ENCODE measurements at places on chromosomes 1 and 21.

DNA sequence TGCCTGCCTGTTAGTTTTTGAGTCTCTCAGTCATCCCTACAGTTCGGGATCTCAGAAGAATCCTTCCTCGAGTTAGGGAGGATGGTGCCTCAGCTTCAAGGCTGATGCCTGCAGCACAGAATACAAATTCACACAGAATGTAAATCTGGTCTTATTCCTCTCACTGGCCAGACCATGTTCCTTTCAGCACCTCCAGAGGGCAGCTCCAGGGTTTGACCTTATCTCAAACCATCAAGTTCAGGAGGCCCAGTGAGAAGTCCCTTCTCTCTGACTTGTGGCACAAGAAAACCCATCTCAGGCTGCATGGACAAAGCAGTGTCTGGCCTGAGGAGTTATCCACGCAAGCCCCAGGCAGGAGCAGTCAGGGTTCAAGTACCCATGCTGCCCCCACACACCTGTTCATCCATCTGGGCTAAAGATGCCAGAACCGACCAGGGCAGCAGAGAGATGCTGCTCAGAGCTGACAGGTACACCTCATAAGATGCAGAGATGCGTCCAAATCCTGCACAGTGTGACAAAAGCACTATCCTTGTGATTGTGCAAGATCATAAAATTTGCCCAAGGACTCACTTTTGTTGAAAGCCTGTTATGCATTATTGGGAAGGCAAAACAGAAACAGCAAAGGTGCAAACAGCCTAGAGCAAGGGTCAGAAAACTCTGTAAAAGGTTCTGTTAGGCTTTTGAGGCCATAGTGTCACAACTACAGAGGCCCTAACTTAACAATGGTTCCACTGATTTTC lies 49.8 kb downstream of the BCAR3 start:
- no peak for DNase-seq

GRCh38 chr1:25614501-25615171 lies 2.0 kb upstream of the MAN1C1 start:
- DNase-seq = no peak

DNA sequence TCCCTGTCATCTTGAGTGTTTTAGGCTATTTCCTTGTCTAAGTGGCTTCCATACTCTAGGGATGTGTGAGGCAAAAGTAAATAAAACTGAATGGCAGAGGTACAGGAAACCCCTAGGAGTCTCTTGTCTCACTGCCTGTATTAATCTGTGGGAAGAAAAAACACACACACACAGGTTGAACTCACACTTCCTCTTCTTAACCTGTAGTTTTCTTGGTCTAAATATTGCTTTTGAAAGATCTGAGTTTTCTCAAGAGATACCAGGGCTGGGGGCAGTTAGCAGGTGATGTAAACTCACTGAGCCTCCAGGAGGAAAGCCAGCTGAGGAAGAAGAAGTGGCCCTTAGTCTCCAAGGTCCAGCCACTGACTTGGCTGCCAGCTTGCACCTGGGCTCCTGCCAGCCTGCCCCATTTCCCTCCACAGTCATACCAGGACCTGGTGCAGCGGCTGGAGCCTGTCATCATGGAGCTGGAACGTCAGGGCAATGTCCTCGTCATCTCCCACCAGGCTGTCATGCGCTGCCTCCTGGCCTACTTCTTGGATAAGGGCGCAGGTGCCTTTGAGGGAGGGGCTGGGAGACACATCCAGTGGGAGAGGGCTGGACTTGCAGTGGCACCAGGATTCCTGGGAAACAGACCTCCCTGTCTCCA lies 16.9 kb downstream of the PFKFB2 start:
- DNase-seq = no peak

GRCh38 chr1:59188413-59189213 lies 108.3 kb upstream of the FGGY start:
- no peak for DNase-seq

- DNase-seq = no peak
Measured at GRCh38 chr1:89221341-89221740, 22.6 kb upstream of the GBP4 start.

Measured in activated T-helper 1 cell treated with Interleukin-2 at 50 U/mL for 16 hours (primary cell).